GM23248 (cell line): ENCODE measurements at places on chromosomes 11 and 22. TPM values are rescaled to one million over a fixed set of nuclear protein-coding genes. Genes with fewer than 3 reads are reported as not detected.

DNA sequence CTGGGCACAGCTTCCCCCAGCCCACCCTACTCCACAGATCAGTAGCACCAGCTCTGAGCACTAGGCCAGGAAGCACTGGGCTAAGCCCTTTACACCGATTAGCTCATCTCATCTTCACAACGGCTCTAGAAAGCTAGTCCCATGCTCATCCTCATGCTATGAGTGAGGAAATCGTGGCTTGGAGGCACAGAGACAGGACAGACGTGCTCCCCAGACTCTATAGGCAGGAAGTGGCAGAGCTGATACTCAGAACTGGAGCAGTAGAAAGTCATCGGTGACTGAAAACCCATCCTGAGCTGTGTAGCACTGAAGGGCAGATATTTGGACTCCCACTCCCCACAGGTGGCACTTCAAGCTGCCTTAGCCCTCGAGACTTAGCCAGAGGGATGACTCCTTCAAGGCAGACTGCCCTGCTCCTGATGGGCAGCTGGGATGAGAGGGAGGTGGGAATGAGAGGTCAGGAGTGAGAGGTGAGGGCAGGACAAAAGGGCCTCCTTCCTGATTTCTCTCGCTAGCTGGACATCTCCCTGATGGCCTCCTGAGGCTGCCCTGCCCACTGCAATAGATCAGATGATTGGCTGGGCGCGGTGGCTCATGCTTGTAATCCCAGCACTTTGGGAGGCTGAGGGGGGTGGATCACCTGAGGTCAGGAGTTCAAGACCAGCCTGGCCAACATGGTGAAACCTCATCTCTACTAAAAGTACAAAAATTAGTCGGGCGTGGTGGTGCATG, 9.7 kb downstream of the CD5 start:
- H3K27me3 ChIP-seq: no peaks in the 10 kb centered on the region; the same call in 1 of the 2 replicates
- no peaks in the 10 kb centered on the region for H3K4me1 ChIP-seq
- no peak overlapping the region for H3K4me3 ChIP-seq
- H3K27ac ChIP-seq: no peak overlapping the region
- no peak for DNase-seq

DNA sequence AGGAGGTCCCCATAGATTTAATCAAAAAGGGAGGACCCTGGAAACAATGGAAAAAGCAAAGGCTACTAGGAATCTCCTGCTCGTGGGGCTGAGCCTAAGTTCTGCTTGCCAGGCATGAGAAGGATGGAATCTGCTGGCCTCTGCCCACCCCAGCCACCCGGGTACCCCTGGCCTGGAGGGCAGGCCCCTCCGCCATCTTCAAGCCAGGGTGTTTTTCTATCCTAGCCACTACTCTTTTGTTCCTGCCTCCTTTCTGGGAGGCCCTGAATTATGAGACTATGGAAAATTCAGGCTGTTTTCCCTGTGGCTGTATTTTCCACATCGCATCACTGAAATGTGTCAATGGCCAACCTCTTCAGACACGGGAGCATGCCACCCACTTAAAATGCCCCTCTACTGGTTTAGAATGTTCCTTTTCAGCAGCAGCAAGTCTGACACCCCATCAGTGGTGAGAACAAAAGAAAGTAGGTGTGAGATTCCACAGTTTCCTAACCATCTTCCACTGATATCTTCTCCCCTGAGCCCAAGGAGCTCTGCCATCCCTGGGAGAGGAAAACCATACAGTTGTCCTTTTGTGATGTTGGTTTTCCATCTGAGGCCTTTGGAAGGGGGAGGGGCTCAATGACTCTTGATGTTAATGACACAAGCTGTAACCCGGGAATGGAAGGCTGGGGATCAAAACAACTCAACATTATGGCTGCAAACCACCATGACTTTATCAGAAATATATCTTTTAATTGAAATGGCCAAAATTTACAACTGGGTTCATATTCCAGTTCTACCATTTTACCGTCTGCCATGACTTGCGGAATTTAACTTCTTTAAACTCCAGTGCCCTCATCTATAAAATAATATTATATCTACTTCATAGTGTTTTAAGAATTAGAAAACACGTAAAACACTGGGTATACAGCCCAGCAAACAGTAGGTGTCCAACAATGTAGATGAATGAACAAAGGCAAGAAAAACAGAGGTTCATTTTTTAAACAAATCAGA, 22.2 kb downstream of the DKK3 start:
- H3K4me1 ChIP-seq: peaks cover 78% of the 10 kb centered on the region
- H3K27ac ChIP-seq: peak overlapping the region; percentile 96
- H3K27me3 ChIP-seq: no peaks in the 10 kb centered on the region
- H3K36me3 ChIP-seq: no peaks in the 10 kb centered on the region
- peak; percentile 44 for DNase-seq
- no peak overlapping the region for H3K4me3 ChIP-seq

CBX6 gene
- 51.9 and 55.8 TPM in 2 replicates for polyA plus RNA-seq

GRCh38 chr22:45088576-45088975, 75.1 kb upstream of the NUP50 start:
- peaks cover 9% of the 10 kb centered on the region for H3K4me1 ChIP-seq
- H3K36me3 ChIP-seq: no peaks in the 10 kb centered on the region
- H3K4me3 ChIP-seq: no peak overlapping the region
- no peak for DNase-seq
- H3K27me3 ChIP-seq: peaks cover 26% of the 10 kb centered on the region

C11orf16 gene
- not detected in 2 replicates for polyA plus RNA-seq

- H3K27ac ChIP-seq: peak overlapping the region; percentile 100
- no peaks in the 10 kb centered on the region for H3K27me3 ChIP-seq
- H3K4me3 ChIP-seq: peak overlapping the region; percentile 48
- H3K4me1 ChIP-seq: peaks cover 46% of the 10 kb centered on the region
These were observed 33.6 kb downstream of the TMEM184B start for GRCh38 chr22:38239101-38239761.

OR8G5 gene
- polyA plus RNA-seq: not detected in 2 replicates

DNA sequence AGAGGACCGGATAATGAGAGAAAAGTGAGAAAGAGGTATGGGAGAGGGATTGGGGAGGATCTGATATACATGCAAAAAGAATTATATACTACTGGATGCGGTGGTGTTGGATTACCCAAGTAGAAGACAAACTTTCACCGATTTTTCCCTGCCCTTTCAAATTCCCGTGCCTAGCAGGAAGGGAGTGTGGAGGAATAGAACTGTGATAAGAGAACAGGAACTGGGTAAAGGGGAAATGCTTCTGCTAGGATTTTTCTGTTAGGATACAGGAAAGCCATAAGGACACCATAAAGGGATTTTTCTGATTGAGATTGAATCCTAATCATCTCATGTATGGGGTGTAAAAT, 480 bp upstream of the MTMR2 start:
- DNase-seq: peak; percentile 54
- H3K27me3 ChIP-seq: no peaks in the 10 kb centered on the region

GRCh38 chr11:76279038-76279437, 72.7 kb upstream of the WNT11 start:
- H3K27me3 ChIP-seq: 0 out of 2 replicates have a peak, but pooled peaks cover 19% of the 10 kb centered on the region
- no peak overlapping the region for H3K27ac ChIP-seq
- H3K36me3 ChIP-seq: no peaks in the 10 kb centered on the region
- H3K4me3 ChIP-seq: no peak overlapping the region

SIRT3 gene
- polyA plus RNA-seq: 12.3 and 14.9 TPM in 2 replicates

DNA sequence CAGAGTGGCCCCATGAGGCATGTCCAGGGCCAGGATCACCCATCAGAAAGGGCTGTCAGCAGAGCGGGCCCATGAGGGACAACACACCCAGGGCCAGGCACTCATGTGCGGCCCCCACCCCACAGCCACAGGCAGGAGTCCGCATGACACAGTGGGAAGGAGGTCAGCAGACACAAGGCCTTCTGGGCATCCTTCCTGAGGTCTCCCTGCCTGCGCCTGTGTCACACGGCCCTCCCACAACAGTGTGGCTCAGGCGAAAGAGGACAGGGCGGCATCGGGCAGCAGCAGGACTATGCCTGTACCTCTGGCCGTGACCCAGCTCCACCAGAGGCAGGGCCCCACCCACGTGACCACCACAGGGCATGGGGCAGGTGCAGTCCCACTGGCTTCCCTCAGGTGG, 27.1 kb downstream of the CHID1 start:
- no peaks in the 10 kb centered on the region for H3K27me3 ChIP-seq
- no peak overlapping the region for H3K27ac ChIP-seq
- DNase-seq: no peak
- no peaks in the 10 kb centered on the region for H3K4me1 ChIP-seq

TUBA8 gene
- polyA plus RNA-seq: 0.13 TPM in 1 of 2 replicates, not detected in the other

- peaks cover 51% of the 10 kb centered on the region for H3K4me1 ChIP-seq
- H3K36me3 ChIP-seq: 0 out of 2 replicates have a peak, but pooled peaks cover 2% of the 10 kb centered on the region
- H3K27ac ChIP-seq: no peak overlapping the region
- peak; percentile 33 for DNase-seq
- no peak overlapping the region for H3K4me3 ChIP-seq
- H3K27me3 ChIP-seq: no peaks in the 10 kb centered on the region
These were observed 225.3 kb downstream of the ADAMTS15 start for GRCh38 chr11:130673698-130674097.

SLC15A3 gene
- polyA plus RNA-seq: 1.1 and 1.5 TPM in 2 replicates

DNA sequence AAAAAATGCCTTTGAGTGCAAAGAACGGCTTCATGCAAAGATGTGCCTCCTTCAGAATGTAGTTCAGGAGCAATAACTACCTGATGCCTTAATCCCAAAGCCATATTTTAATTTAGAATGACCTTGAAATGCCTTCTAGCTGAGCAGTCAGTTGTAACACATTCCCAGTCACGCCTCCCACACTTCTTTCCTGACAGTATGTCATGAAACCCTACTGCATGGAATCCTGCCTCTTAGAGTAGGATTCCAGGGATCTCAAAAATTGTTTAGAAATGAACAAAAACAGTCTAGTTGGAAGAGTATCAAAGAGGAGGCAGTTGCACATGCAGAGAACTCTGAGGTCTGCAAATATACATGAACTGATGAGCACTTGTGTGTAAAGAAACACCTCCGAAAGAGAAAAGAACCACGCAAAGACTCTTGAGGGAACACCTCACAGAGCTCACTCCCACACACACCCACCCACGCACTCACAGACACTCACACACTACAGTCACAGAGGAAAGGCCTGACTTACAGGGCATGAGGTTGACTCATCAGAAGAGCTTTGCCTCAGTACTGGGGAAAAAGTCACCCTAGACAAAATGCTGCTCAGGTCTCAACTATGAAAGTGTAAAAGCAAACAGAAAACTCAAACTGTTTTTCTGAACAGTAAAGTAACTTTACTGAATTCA, 77.4 kb downstream of the GGTLC2 start:
- H3K27me3 ChIP-seq: 0 out of 2 replicates have a peak, but pooled peaks cover 7% of the 10 kb centered on the region
- peak; percentile 87 for DNase-seq
- peaks cover 21% of the 10 kb centered on the region for H3K4me1 ChIP-seq
- no peak overlapping the region for H3K4me3 ChIP-seq
- no peaks in the 10 kb centered on the region for H3K36me3 ChIP-seq

TPH1 gene
- not detected in 2 replicates for polyA plus RNA-seq

GRCh38 chr11:27174672-27175210, 134.1 kb downstream of the BBOX1 start:
- DNase-seq: no peak
- peaks cover 21% of the 10 kb centered on the region for H3K4me1 ChIP-seq
- H3K27ac ChIP-seq: no peak overlapping the region
- H3K36me3 ChIP-seq: no peaks in the 10 kb centered on the region

DNA sequence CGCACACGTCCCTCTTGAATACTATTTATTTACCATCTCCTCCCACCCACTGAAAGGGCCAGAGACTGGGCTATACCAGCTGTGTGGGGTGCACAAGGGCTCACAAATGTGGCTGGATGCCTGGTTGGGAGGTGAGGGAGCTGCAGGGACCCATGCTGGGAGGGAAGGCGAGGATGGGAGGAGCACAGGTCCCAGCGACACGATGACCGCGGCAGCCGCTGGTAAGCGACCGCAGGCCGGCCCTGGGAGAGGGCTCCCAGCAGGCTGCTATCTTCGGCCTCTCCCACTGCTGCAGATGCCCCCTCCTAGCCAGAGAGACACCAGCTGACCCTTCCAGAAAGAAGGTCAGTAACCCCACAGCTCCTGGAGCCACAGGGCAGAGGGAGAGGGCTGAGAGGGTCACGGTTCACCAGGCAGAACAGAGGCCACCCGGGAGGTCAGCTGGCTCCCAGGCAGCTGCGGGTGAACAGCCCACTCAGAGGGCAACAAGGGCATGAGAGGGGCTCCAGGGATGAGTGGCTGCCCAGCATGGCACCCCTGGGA, 163.9 kb downstream of the CRYBB2 start:
- H3K4me1 ChIP-seq: no peaks in the 10 kb centered on the region
- DNase-seq: no peak
- no peaks in the 10 kb centered on the region for H3K27me3 ChIP-seq
- H3K27ac ChIP-seq: no peak overlapping the region
- no peak overlapping the region for H3K4me3 ChIP-seq

VPREB1 gene
- polyA plus RNA-seq: not detected in 2 replicates

DNA sequence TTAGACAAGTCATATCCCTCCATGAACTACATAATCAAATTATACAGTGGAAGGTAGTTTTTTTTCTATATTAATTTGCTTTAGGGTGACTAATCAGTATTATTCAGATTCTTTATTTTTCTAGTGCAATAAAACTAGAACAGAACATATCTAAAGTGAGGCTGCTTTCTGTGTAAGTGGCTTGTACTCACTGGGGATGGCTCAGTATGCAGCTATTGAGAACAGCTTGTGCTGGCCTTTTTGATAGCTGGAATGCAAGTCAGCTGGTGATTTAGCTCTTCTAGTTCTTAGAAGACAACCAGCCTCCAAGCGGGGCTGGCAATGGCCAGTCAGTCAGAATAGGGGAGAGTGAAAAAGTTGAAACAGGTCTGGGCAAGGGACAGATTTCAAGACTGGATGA, 119.4 kb downstream of the BLID start:
- no peak for DNase-seq
- H3K36me3 ChIP-seq: no peaks in the 10 kb centered on the region
- no peak overlapping the region for H3K27ac ChIP-seq
- H3K27me3 ChIP-seq: no peaks in the 10 kb centered on the region
- H3K4me1 ChIP-seq: peaks cover 12% of the 10 kb centered on the region
- no peak overlapping the region for H3K4me3 ChIP-seq

KRTAP5-2 gene
- not detected in 2 replicates for polyA plus RNA-seq

DNA sequence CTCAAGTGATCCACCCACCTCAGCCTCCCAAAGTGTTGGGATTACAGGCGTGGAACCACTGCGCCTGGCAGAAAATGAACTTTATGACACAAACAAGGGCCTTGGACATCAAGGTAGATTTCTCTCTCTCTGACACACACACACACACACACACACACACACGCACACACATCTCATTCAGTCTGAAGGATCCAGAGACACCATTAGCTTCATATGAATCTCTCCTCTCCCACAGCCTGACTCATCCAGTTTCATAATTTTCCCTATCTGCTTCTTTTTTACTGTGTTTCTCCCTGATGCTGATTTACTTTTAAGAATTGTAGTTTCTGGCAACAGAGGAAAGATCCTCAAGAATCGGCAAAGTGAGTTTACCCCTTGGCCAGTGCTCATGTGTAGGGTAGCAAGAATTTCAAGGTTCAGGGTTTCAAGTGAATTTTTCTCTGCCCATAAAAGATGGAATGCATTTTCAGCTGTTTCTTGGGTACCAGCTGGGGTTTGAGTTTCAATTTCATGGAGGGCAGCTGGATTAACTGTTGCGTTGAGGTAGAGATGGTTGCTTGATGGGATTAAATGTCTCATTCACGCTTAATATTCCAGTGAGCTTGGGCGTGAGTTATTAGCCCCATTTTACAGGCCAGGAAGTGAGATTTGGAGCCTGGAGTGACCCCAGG, 3.5 kb downstream of the MYO18B start:
- DNase-seq: peak; percentile 78
- no peak overlapping the region for H3K4me3 ChIP-seq
- H3K27ac ChIP-seq: peak overlapping the region; percentile 77
- H3K4me1 ChIP-seq: peaks cover 24% of the 10 kb centered on the region
